Nucleus accumbens (tissue), 56 donors: ENCODE measurements at places on chromosomes 7 and 10.

DNA sequence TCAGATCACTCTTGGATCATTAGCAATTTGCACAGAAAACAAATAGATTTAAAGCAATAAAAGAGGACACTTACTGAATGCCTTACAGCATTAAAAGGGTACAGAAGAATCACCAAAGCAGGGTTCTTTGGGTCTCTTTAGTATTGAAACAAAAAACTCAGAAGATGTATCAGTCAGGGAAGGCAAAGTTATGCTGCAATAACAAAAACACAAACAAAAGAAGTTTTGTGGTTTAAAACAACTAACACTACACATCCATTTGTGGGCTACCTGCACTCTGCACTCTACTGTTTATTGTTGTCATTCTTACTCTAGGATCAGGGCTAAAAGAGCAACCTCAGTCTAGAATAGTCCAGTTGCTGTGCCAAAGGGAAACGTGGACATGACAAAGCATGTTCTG, 216.4 kb downstream of the GPAM start:
- DNase-seq = no peak

DNA sequence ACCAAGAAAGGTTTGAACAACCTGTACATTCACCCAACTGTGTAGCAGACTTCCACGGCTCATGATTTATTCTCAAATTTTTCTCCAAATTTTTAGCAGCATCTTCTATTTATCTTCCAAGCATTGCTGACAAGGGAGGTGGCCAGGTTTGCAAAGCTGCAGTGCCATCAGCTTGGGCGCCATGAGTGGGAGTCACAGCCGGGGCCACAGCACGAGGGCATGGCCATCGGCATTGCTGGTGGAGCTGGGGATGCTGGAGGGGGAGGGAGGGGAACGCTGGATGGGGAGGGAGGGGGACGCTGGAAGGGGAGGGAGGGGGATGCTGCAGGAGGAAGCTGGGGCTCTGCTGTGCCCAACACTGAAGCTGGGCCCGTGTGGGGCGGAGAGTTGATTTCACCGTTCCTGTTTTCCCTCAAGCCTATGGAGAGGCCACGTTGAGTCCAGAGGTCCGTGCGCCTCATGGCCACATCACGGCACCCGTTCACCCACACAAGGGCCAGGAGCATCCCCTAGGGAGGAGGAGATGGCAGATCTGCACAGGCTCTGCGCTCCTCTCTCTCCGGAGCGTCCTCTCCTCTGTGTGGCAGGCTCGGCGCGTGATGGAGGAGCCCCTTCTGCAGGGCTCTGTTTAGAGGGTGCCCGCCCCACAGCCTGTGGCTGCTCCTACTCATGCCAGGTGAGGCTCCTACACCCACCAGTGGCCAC, 520.2 kb downstream of the DNAJB6 start:
- no peak for DNase-seq

GRCh38 chr7:71408271-71408670, 276.3 kb downstream of the GALNT17 start:
- no peak for DNase-seq

- no peak for DNase-seq
Measured at GRCh38 chr7:135792363-135792668, 43.7 kb upstream of the FAM180A start.

DNA sequence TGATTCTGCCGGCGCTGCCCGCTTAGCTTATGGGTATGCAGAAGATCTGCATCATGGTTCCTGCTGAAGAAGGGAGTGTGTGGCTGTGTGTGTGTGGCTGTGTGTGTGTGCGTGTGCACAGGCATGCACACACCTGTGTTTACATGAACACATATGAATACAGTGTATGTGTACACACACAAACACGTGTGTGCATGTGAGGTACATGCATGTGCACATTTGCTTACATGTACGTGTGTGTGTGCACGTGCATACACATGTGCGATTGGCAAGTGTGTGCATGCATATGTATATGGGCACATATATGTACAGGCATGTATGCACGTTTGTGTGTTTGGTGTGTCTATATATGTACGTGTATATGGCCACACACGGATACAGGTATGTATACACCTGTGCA, 16.4 kb upstream of the FAM20C start:
- DNase-seq = no peak

DNA sequence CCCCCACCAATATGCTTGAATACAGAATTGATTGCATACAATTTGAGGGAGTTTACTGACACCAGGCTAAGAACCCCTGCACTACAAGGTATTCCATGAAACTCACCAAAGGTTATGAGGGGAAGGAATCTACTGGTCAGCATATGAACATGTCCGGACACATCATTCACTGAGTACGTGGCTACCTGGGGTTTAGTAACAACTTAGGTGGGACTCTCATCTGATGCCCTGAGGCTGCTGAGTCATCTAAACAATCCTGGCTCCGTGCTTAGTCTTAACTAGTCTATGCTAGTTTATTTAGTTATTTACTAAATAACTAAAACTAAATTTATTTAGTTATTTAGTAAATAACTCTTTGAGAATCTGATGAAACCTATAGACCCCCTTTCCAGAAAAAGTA, 11.3 kb downstream of the PI4K2A start:
- DNase-seq = no peak

DNA sequence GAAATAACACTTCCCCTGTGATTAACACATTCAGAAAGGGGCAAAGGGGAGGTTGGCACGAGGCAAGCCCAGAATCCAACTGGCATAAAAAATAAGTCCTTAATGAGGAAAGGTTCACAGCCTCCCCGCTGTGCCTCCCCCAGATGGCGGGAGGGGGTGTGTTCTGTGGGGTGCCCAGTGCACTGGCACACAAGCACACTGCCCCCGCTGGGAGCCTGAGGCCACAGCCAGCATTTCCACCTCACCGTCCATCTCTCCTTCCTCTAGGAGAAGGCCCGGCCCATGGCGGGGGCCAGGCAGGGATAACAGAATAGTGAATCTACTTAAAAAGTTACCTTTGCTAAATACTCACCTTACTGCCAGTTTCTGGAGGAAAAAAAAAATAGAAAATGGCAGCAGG, 43.2 kb downstream of the PRKAG2 start:
- no peak for DNase-seq

- no peak for DNase-seq
Measured at GRCh38 chr7:111508387-111508786, 53.9 kb downstream of the IMMP2L start.

GRCh38 chr7:99693427-99694200, 13.8 kb upstream of the CYP3A5 start:
- no peak for DNase-seq

DNA sequence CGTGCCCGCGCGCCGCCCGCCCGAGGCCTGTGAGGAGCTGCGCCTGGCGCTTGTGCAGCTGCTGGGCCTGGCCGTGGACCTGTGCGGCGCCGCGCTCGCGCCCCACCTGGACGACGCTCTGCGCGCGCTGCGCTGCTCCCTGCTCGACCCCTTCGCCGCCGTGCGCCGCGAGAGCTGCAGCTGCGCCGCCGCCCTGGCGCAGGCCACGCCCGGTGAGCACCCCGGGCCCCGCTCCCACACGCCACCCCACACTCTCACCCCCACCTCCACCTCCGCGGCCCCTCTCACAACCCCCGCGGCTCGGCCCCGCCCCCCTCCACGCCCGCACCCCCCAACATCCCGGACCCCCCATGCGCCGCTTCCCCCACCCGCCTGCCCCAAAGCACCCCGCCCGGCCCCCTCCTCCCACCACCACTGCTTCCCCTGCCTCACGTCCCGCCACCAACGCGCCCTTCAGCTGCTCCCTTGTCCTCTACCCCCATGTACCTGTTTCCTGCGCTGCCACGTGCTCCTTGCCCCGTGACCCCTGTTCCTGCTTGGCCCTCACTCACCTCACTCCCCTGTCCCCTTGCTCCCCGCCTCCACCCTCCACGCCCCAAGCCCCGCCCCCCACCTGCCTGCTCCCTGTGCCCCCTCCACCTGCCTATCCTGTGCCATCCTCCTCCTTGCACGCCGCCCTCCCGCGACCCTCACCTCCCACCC, at the start of gene PRKAR1B:
Gene PRKAR1B, minus strand, starts transcription at position 178 of the 702 bp plus-strand sequence. CDS start 15,776 bp downstream, outside the sequence.
- DNase-seq = no peak

- no peak for DNase-seq
Measured at GRCh38 chr10:72810976-72811375, 82.6 kb upstream of the OIT3 start.

DNA sequence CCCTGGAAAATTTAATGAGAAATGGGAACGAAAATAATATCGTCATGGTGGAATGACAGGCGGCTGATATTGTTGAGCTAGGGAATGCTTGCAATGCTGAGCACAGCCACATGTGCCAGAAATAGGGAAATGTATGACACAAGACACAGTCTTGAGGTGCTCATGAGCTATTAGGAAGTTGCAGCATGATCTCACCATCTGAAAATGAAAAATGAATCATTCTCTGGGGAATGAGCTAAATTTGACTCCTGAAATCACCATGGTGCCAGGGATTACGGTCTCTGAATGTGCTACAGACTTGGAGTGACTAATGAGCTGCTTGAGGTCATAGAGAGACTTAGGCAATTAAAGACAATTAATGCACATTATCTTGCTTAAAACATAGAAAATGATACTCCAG, 845.0 kb downstream of the CNTNAP2 start:
- no peak for DNase-seq

- no peak for DNase-seq
Measured at GRCh38 chr7:141123522-141123921, 49.7 kb downstream of the TMEM178B start.

GRCh38 chr7:46145412-46145811, 224.3 kb upstream of the IGFBP3 start:
- no peak for DNase-seq

- DNase-seq = peak; percentile 8
Measured at GRCh38 chr7:17234398-17235031, 63.9 kb upstream of the AHR start.

DNA sequence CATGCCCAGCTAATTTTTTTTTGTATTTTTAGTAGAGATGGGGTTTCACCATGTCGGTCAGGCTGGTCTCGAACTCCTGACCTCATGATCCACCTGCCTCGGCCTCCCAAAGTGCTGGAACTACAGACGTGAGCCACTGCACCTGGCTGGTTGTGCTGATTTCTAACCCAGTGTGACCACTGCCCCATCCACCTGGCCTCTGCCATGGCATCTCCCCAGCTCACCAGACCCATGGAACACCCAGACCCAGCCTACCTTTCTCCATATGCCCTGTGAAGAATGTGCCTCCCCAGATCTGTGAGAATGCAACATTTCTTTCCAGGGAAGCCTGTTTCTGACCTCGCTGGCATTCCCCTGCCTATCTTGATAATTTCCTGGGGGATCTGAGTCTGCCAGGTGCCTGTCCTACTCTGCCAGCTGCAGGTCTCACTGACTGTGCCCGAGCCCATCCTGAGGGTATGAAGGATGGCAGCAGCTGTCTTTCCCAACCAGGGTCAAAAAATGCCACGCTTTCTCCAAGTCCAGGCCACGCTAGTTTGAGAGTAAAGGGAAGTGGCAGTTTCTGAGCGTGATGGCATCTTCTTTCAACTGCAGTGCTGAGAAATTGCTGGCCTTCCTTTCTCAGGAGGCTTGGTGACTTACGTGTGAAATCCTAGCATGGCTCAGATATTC, 324.4 kb upstream of the ZNF32 start:
- no peak for DNase-seq

DNA sequence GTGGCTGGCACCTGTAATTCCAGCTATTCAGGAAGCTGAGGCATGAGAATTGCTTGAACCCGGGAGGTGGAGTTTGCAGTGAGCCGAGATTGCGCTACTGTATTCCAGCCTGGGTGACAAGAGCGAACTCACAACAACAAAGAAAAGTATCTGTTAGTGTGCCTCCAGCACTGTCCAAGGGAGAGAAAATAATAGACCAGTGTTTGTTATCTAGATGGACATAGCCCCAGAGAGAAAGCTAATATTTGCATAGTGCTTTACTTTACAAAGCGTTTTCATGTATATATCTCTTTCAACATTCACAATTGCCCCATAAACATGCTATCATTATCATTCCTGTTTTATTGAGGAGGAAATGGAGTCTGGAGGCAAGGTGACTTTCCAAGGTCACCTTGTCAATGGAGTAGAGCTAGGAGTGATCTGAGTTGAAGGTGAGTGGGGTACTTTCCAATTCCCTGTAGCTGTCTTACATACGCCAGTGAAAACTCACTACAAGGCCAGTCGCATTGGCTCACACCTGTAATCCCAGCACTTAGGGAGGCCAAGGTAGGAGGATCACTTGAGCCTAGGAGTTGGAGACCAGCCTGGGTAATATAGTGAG, 49.7 kb upstream of the KIF5B start:
- no peak for DNase-seq

DNA sequence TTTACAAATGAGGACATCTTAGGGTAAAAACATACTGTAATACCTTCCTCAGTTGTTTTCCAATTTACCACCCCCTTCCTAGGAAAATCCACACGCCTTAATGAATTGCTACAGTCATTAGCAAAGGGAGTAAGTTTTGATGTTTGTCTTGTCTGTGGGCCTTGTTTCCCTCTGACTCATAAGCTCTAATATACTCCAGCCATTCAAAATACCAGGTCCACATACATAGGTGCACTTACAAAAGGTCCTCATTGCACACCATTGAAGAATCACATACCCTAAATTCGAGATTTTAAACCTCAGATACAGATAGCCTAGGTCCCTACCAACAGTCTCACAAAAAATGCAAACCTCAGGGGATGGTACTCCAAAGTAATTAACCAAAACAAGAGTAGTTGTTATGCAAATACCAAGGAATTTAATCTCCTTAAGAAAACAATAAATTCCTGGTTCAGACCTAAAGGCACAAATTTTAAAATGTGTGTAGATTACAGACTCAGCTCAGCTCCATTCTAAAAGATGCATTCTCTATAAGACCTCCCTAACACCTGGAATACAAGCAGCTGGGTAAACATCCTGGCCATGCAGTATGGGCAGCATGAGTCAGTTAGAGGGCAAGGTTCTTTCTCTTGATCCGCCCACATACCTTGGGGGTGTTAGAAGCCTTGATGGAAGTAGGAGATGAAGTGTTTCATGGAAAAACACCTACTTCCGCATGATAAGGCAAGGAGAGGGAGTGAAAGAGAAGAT, 3.0 kb upstream of the LIPK start:
- DNase-seq = no peak

DNA sequence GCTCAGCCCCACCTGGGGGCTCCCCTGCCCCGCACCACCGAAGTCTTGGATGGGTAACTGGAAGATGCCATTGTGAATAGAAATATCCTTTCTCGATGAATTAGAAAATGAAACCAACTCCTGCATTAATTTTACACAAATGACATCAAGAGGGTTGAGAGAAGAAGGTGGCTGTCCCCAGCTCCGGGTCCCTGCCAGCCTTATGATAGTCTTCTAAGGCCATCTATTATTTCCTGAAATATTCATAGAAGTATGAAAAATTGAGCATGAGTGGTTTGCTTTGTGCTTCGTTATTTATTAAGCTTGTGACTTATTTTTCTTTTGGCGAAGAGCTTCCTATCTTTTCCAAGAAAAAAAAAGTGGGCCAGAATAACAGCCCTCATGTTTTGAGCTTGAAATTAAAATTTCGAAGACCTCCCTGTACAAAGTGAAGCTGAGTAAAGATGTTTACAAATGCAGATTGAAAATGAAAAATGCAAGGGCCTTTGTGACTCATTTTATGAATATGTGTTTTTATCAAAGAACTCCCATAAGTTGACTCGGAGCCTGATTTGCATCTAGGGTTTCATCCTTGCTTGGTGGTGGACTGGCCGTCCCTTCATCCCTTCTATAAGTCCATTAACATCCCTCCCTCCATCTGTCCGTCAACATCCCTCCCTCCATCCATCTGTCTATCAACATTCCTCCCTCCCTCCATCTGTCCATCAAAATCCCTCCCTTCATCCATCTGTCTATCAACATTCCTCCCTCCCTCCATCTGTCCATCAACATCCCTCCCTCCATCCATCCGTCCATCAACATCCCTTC, 20.5 kb upstream of the CFAP46 start:
- DNase-seq = no peak

GRCh38 chr7:18320971-18321567, 174.5 kb upstream of the HDAC9 start:
- DNase-seq = no peak
